ENCODE measurements at places on chromosomes 2 and 18. TPM values are rescaled to one million over a fixed set of nuclear protein-coding genes. Genes with fewer than 3 reads are reported as not detected.

DNA sequence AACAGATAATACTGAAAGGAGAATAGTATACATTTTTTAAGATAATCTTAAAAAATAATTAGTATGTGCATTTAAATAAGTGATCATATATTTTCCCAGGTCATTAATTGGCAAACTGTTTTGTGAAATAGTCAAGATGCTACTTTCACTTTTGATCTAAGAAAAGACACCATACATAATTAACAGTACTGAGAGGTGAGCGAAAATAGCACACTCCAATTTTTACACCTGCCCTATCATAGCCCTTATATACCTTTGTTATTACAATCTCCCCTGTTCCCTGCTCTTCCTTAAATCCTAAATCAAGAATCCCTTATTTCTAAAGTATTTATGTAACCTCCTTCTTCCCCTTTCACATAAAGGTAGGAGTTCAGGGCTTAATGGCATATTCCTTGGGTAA, 500.1 kb upstream of the LRATD1 start:
- DNase-seq, result no peak

DNA sequence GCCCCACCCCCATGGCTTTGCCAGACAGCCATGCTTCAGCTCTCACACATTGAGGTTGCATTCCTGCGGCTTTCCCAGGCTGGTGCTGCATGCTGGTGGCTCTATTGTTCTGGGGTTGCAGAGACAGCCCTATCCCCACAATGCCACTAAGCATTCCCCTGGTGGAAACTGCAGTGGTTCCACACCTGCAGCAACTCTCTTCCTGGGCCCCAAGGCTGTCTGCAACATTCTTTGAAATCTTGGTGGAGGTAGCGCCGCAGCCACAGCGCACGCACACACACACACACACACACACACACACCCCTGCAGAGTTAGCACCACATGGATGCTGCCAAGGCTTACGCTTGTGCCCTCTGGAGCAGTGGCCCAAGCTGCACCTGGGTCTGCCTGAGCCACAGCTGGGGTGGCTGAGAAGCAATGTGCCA, 21.4 kb downstream of the SFXN5 start:
- no peak for DNase-seq

Gene CDK15
- not detected for total RNA-seq

DNA sequence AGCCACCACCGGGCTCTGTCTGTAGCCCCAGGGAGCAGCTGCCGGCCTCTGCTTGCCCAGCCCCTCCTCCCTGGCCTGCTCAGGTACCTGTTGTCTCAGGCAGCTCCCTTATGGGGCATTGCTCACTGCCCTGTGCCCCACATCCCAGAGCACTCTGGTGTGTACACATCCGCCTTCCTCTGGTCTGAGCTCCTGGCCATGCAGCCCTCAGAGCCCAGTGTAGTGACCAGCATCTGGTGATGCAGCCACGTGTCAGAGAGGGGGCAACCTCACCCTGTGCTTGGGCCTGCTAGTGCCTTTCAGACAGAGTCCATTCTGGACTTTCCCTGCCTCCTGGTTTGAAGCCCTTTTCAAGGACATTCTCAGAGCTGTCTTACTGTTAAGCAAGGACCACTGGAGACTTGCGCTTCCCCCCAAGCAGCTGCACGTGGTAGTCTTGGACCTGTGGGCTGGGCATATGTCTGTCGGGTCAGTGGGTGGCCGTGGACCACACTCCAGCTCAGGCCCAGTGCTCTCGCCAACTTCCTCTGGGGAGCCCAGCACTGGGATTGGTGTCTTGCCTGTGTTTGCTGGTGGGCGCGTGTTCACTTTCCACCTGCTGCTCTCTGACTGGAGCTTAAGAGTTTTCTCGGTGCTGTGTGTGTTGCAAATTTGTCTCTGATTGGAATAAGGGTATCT, 30.7 kb downstream of the DGKD start:
- DNase-seq, result no peak

GRCh38 chr2:178268435-178268834, 74.1 kb downstream of the OSBPL6 start:
- DNase-seq, result no peak
